Bladder microvascular endothelial cell (primary cell): ENCODE measurements at places on chromosomes 3 and 15. TPM values are rescaled to one million over a fixed set of nuclear protein-coding genes. Genes with fewer than 3 reads are reported as not detected.

Gene SNAP23
- 158 and 193 TPM in 2 replicates for total RNA-seq

Gene APOD
- total RNA-seq, result 8.9 and 77.2 TPM in 2 replicates

Gene NR1I2
- under 0.01 TPM in 1 of 2 replicates, not detected in the other for total RNA-seq

Gene TF
- 0.19 TPM in 1 of 2 replicates, not detected in the other for total RNA-seq

Gene MB21D2
- 4.7 and 6.2 TPM in 2 replicates for total RNA-seq

Gene TGFBR2
- total RNA-seq, result 338 and 456 TPM in 2 replicates

Gene ZNF639
- 21.9 and 41.2 TPM in 2 replicates for total RNA-seq

Gene UROC1
- total RNA-seq, result not detected in 2 replicates

Gene TMEM40
- total RNA-seq, result under 0.01 TPM in 1 of 2 replicates, not detected in the other

Gene MEX3B
- total RNA-seq, result 6.8 and 11.1 TPM in 2 replicates

Gene MYD88
- 10.4 and 25.5 TPM in 2 replicates for total RNA-seq

Gene FILIP1L
- 18.9 and 104 TPM in 2 replicates for total RNA-seq

Gene AMT
- 0.65 and 1.4 TPM in 2 replicates for total RNA-seq

Gene CCDC54
- total RNA-seq, result not detected in 2 replicates

Gene MYL3
- not detected in 2 replicates for total RNA-seq

Gene SLC12A1
- total RNA-seq, result not detected in 2 replicates

Gene CX3CR1
- not detected in 2 replicates for total RNA-seq

Gene CHRNB4
- total RNA-seq, result under 0.01 TPM in 1 of 2 replicates, not detected in the other

Gene SLC9A9
- 0.81 and 3.9 TPM in 2 replicates for total RNA-seq

Gene ALPK3
- 9.4 and 104 TPM in 2 replicates for total RNA-seq

Gene IFT57
- total RNA-seq, result 16.2 and 26.1 TPM in 2 replicates

Gene RARRES1
- 2.1 and 2.3 TPM in 2 replicates for total RNA-seq

Gene LIPH
- total RNA-seq, result 0.19 TPM in 1 of 2 replicates, not detected in the other

Gene PLCL2
- total RNA-seq, result 7.1 and 17.7 TPM in 2 replicates

Gene SLC28A1
- not detected in 2 replicates for total RNA-seq

Gene INSYN1
- 0.13 and 0.16 TPM in 2 replicates for total RNA-seq

Gene CPLX3
- total RNA-seq, result not detected in 2 replicates
